BJ (cell line): ENCODE measurements at places on chromosomes 2 and 18.

DNA sequence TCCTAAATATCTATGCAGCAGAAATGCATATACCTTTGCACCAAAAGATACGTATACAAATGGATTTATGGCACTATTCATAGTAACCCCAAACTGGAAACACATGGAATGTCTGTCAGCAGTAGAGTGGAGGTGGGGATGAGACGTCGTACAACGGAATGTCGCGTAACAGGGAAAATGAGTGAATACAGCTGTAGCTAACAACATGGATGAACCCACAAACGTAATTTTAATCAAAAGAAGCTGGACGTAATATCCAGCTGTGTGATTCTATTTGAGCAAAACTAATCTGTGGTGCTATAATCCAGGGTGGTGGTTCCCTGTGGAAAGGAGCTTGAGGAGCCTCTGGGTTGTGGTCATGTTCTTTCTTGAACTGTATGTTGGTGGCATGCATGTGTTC, 89.9 kb downstream of the MTA3 start:
- no peak for DNase-seq

- peak; percentile 31 for DNase-seq
Measured at GRCh38 chr2:130824492-130825061, 12.1 kb upstream of the ARHGEF4 start.

GRCh38 chr18:22630980-22631379, 213.3 kb upstream of the CTAGE1 start:
- no peak for DNase-seq

- no peak for DNase-seq
Measured at GRCh38 chr2:177589186-177589585, 196.6 kb downstream of the AGPS start.

GRCh38 chr2:33509908-33510585, 33.6 kb downstream of the RASGRP3 start:
- DNase-seq = no peak

GRCh38 chr2:68889021-68889420, 17.8 kb upstream of the BMP10 start:
- no peak for DNase-seq

DNA sequence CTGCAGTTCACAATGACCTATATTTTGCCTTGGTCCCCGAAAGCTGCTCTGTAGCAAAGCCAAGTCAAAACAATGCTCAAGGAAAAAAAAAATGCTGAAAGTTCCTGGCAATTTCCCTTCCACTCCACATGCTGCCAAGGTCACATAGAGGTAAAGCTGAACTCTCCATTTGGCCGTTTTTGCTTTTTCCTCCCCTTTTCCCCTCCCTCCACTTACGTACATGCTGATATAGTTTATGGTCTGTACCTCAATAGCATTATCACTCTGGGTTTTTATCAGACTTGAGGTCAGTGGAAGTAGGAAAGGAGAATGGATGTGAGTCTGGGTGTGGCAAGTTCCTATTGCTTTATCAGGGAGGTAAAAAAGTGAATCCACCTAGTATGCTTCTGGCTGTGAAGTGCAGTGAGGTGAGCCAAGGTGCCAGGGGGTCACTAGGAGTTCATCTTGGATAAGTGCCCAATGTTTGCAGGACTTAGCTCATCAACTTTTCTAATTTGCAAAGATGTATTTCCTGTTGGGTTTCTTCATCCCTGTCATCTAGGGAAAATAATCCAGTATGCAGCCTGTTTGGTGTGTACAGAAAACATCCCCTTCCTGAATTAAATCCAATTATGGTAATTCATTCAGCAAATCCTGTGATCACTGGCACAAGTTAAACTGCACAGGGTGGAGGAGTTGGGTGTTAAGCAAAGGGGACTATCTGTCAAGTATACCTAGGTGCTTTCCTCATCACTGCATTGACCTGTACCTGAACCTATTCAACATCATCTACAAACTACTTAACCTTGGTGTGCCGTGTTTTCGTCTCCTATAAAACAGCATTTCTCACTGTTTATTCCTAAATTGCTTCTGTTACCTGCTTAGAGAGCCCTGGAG, 124.3 kb upstream of the CYP26B1 start:
- DNase-seq = no peak

DNA sequence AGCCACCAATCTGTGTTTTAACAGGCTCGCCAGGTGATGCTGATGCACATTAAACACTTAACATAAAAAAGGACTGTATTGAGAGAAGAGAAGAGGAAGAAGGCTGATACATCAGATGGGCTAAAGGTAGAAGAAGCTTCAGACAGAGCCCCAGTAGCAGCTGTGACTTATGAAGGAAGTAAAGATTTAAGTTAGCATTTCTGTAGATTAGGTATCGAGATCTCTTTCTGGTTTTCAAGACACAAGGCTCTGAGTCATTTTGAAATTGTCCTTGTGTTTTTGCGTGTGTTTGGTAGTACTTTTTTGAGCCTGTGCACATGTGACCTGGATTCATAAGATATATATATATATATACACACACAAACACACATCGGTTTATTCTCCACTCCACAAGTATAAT, 40.6 kb upstream of the GCFC2 start:
- no peak for DNase-seq

- no peak for DNase-seq
Measured at GRCh38 chr2:1591978-1592907, 152.1 kb downstream of the PXDN start.

GRCh38 chr2:59077981-59078531, 836.9 kb upstream of the FANCL start:
- DNase-seq = no peak

DNA sequence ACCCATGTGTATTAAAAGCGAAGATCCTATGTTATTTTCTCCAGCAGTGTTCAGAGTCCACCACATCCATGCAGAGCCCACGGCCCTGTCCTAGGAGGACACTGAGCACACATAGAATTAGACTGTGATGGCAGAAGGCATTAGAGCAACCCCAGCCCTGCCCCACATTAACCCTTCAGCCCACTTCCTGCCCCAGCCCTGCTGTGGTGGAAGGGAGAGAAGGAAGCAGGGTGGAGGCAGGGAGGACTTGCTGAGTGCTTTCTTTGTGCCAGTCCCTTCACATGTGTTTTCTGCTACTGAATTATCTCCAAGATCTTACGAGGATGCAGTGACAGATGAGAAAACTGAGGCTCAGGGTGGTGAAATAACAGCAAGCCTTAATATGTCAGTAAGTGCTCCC, 339.0 kb downstream of the SMAD2 start:
- DNase-seq = no peak

DNA sequence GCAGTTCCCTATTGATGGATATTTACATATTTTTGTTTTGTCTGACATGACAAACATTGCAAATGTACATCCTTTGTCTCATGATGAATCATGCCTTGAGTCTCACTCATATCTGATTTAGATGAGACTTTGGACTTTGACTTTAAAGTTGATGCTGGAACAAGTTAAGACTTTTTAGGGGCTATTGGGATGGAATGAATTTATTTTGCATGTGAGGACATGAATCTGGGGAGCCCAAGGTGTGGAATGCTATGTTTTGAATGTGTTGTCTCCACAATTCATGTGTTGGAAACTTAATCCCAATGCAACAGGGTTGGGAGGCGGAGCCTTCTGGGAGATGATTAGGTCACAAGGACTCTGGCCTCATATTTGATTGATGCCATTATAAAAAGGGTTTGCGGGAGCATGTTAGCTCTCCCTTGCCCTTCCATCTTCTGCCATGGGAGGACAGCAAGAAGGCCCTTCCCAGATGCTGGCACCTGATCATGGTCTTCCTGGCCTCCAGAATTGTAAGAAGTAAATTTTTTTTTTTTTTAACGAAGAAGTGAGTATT, 29.1 kb upstream of the INO80D start:
- no peak for DNase-seq

DNA sequence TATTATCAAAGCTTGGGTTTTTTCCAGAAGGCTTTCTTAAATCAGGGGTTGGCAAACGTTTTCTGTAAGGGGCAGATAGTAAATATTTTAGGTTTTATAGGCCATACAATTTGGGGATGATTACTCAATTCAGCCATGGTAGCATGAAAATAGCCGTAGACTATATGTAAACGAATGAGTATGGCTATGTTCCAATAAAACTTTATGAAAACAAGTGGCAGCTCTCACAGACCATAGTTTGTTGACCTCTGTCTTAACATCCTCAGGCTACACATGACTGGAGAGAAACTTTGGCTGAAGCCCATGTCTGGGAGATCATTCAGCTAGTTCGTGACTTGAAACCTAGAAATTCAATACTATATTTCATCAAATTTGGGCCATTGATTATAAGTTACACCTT, 30.2 kb downstream of the UGP2 start:
- no peak for DNase-seq

GRCh38 chr2:36451512-36451911, 95.9 kb downstream of the CRIM1 start:
- DNase-seq = no peak
